Endothelial cell of coronary artery (primary cell): ENCODE measurements at places on chromosomes 2 and 18. TPM values are rescaled to one million over a fixed set of nuclear protein-coding genes. Genes with fewer than 3 reads are reported as not detected.

RFX8 gene
- total RNA-seq, result 0.28 and 0.81 TPM in 2 replicates

KIF1A gene
- 0.09 TPM in 1 of 2 replicates, not detected in the other for total RNA-seq

TRABD2A gene
- total RNA-seq, result 0.56 and 0.81 TPM in 2 replicates

ALKAL2 gene
- not detected in 2 replicates for total RNA-seq
